Heart left ventricle (tissue), 16 donors: ENCODE measurements at places on chromosomes 3 and 15. TPM values are rescaled to one million over a fixed set of nuclear protein-coding genes. Genes with fewer than 3 reads are reported as not detected.

PAK6 gene
- 3.8 TPM for polyA plus RNA-seq

SMC4 gene
- 18.7 TPM for polyA plus RNA-seq

RGMA gene
- 15.2 TPM for polyA plus RNA-seq

TIGIT gene
- not detected for polyA plus RNA-seq

ACTRT3 gene
- polyA plus RNA-seq, result 0.27 TPM

RPP25 gene
- 1.6 TPM for polyA plus RNA-seq

FAH gene
- polyA plus RNA-seq, result 12.4 TPM

TOP2B gene
- polyA plus RNA-seq, result 63.2 TPM

CP gene
- polyA plus RNA-seq, result 3.6 TPM

MITF gene
- polyA plus RNA-seq, result 56.9 TPM

MRPS11 gene
- 77.9 TPM for polyA plus RNA-seq

NANOGP8 gene
- 0.34 TPM for polyA plus RNA-seq

LRRIQ4 gene
- polyA plus RNA-seq, result not detected

USP50 gene
- polyA plus RNA-seq, result not detected

SNURF gene
- polyA plus RNA-seq, result 10.0 TPM

SPCS1 gene
- 161 TPM for polyA plus RNA-seq

TMC3 gene
- not detected for polyA plus RNA-seq

AHSG gene
- polyA plus RNA-seq, result 0.06 TPM

PATL2 gene
- polyA plus RNA-seq, result 3.3 TPM

KLHL6 gene
- 0.46 TPM for polyA plus RNA-seq

LTK gene
- polyA plus RNA-seq, result 0.34 TPM

GOLGA8M gene
- 0.18 TPM for polyA plus RNA-seq

MGA gene
- polyA plus RNA-seq, result 5.3 TPM

ABI3BP gene
- 9.4 TPM for polyA plus RNA-seq

TGM4 gene
- polyA plus RNA-seq, result not detected

IFT80 gene
- polyA plus RNA-seq, result 6.2 TPM

DPPA2 gene
- polyA plus RNA-seq, result not detected

CLEC3B gene
- polyA plus RNA-seq, result 205 TPM

KNL1 gene
- polyA plus RNA-seq, result 0.07 TPM

AGTR1 gene
- polyA plus RNA-seq, result 1.9 TPM

ADCY5 gene
- 84.1 TPM for polyA plus RNA-seq

C3orf85 gene
- not detected for polyA plus RNA-seq

EPHA3 gene
- 1.3 TPM for polyA plus RNA-seq

CCR2 gene
- polyA plus RNA-seq, result 0.23 TPM

TM4SF18 gene
- polyA plus RNA-seq, result 4.5 TPM

GOLGA8H gene
- polyA plus RNA-seq, result 1.3 TPM

LYSMD4 gene
- polyA plus RNA-seq, result 10.1 TPM

PRR23E gene
- polyA plus RNA-seq, result not detected

MKRN3 gene
- polyA plus RNA-seq, result 0.11 TPM

HHATL gene
- polyA plus RNA-seq, result 1,023 TPM

SYNPR gene
- polyA plus RNA-seq, result 0.12 TPM

PEX5L gene
- 0.08 TPM for polyA plus RNA-seq

UBE2Q2 gene
- 18.2 TPM for polyA plus RNA-seq

CACNA1D gene
- 0.06 TPM for polyA plus RNA-seq
